ENCODE measurements at places on chromosomes 6 and 20.

DNA sequence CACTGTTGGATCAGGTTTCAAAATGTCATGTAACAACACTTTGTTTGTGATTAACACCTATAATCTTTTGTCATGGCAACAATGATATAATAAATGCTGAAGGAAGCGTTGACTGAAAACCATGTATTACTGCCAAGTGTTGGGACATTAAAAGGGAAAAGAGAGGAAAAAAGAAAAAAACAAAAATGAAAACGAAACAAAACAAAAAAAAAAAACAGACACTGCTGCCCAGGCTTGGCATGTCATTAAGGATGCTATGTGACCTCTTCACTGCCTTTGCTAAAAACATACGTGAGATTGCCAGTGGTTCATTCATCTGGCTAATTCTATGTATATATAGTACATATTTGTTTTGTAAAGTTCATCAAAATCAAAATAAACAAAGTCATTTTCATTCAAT is 516.7 kb upstream of the RNF217 start:
- no peak for DNase-seq

GRCh38 chr6:96576221-96576620 is 13.3 kb downstream of the FHL5 start:
- DNase-seq: no peak

DNA sequence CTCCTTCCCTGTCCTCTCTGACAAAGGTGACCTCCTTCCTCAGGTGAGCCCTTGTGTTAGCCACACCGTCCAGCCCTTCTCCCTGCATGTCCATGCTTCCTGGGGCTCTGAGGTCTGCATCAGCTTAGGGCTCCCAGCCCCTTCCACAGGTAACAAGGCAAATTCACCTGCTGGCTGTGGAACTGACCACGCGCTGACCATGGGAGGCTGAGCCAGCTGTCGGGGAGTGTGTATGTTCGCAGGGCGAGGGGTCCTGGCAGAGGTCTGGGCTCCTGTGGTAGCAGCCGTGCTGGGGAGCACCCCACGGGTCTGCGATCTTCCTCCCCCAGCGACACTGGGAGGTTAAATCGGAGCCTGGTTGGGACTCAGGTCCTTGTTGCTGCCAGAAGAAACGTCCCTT is 136.7 kb downstream of the PHACTR3 start:
- no peak for DNase-seq

- no peak for DNase-seq
Measured at GRCh38 chr6:34447910-34448309, 18.0 kb upstream of the PACSIN1 start.

Data from dermis microvascular lymphatic vessel endothelial cell (primary cell).